Activated T-helper 2 cell treated with anti-CD3 and anti-CD28 coated beads, Interferon-gamma antibody, Interleukin-2, Interleukin-4, amounts not matched to agents 10 μg/mL and 5 μg/mL and 100 μg/mL, durations not matched to agents 14 hours and 24 hours and 36 hours (primary cell): ENCODE measurements at places on chromosomes 4 and X. TPM values are rescaled to one million over a fixed set of nuclear protein-coding genes. Genes with fewer than 3 reads are reported as not detected.

Gene DGAT2L6
- total RNA-seq: not detected in 2 replicates

DNA sequence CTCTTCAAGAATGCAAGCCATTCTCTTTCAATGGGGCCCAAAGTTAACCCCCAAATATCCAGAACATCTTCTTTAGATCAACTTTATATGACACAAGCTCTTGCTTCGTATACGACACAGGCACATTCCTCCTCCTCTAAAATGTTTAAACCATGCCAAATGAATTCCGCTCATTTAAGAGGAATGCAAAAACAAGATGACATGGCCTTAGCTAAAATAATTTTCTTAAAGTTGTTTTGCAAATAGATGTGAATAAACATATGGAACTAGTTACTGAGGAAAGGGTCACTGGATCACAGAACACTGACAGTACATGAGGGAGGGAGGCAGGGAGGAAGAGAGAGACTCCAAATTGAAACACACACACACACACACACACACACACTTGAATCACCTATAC is 97.4 kb downstream of the RASL11B start:
- no peak for DNase-seq
- H3K4me3 ChIP-seq: no peak overlapping the region
- H3K27ac ChIP-seq: no peak overlapping the region
- H3K4me1 ChIP-seq: no peaks in the 10 kb centered on the region
- H3K36me3 ChIP-seq: no peaks in the 10 kb centered on the region

- no peaks in the 10 kb centered on the region for H3K4me1 ChIP-seq
- H3K36me3 ChIP-seq: no peaks in the 10 kb centered on the region
- no peak overlapping the region for H3K27ac ChIP-seq
- H3K4me3 ChIP-seq: no peak overlapping the region
- DNase-seq: no peak
- H3K27me3 ChIP-seq: no peaks in the 10 kb centered on the region
These were observed 151.7 kb upstream of the RPS6KA6 start for GRCh38 chrX:84339507-84340364.

GRCh38 chr4:20960291-20960690 is 260.0 kb downstream of the PACRGL start:
- no peak overlapping the region for H3K27ac ChIP-seq
- H3K4me3 ChIP-seq: no peak overlapping the region
- no peaks in the 10 kb centered on the region for H3K4me1 ChIP-seq
- no peaks in the 10 kb centered on the region for H3K36me3 ChIP-seq
- H3K27me3 ChIP-seq: no peaks in the 10 kb centered on the region

- H3K36me3 ChIP-seq: no peaks in the 10 kb centered on the region
- H3K4me1 ChIP-seq: no peaks in the 10 kb centered on the region
- H3K4me3 ChIP-seq: no peak overlapping the region
- H3K27me3 ChIP-seq: no peaks in the 10 kb centered on the region
- DNase-seq: no peak
These were observed 94.5 kb downstream of the NAF1 start for GRCh38 chr4:163072222-163072621.
